ENCODE measurements at places on chromosomes 3 and 15. TPM values are rescaled to one million over a fixed set of nuclear protein-coding genes. Genes with fewer than 3 reads are reported as not detected.

DNA sequence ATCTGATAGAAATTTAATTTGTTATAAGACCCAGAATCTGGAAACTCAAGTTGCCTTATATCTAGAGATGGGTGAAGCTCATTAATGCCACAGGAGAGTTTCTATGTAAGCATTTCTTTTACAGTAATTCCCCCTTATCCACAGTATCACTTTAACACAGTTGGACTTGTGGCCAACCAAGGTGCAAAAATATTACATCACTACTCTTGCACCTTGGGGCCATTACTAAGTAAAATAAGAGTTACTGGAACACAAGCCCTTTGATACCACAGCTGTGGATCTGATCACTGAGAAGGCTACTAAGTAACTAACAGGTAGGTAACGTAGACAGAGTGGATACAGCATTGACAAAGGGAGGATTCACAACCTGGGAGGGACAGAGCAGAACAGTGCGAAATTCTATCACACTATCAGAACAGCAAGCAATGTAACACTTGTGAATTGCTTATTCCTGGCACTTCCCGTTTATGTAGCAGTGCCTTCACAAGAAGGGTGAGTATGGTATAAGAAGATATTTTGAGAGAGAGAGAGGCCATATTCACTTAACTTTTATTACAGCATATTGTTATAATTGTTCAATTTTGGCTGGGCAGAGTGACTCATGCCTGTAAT lies 33.9 kb upstream of the TOPBP1 start:
- H3K27me3 ChIP-seq: no peaks in the 10 kb centered on the region
- H3K36me3 ChIP-seq: no peaks in the 10 kb centered on the region
- no peak for DNase-seq
- no peaks in the 10 kb centered on the region for H3K4me1 ChIP-seq

DNA sequence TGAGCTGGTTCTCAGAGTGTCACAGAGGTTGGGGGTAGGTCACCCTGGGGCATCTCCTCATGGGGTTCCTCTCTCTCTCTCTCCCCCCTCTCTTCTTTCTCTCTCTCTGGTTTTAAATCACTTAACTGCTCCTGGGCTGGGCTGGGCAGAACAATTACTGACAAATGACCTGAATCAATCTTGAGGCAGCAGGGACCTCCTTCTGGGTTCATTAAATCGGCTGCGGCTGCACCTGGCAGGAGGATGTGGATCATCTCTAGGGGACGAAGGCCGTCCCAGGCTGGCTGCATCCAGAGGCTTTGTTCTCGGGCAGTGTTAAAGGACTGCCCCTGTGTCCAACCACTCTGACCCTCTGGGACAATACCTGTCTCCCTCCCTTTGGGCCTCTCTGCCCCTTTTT lies 143.1 kb downstream of the TLE3 start:
- no peak overlapping the region for H3K4me3 ChIP-seq
- no peaks in the 10 kb centered on the region for H3K4me1 ChIP-seq
- DNase-seq: no peak
- H3K36me3 ChIP-seq: no peaks in the 10 kb centered on the region

DNA sequence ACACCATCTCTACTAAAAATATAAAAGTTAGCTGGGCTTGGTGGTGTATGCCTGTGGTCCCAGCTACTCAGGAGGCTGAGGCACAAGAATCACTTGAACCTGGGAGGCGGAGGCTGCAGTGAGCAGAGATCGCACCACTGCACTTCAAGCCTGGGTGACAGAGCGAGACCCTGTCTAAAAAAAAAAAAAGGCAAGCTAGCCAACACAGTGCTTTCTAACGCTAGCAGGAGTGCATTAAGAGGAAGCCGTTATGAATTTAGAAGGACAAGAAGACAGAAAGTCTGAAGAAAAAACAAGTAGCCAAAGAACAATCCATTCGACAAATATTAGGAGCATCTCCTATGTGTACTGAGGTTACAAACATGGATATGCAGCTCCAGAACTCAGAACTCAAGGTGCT lies 28.6 kb downstream of the BHLHE40 start:
- no peaks in the 10 kb centered on the region for H3K36me3 ChIP-seq
- H3K4me1 ChIP-seq: no peaks in the 10 kb centered on the region
- no peak overlapping the region for H3K27ac ChIP-seq
- H3K4me3 ChIP-seq: no peak overlapping the region
- no peak for DNase-seq
- H3K27me3 ChIP-seq: peaks cover 42% of the 10 kb centered on the region

CCK gene
- not detected for polyA plus RNA-seq

HESX1 gene
- 12.2 TPM for polyA plus RNA-seq

DNA sequence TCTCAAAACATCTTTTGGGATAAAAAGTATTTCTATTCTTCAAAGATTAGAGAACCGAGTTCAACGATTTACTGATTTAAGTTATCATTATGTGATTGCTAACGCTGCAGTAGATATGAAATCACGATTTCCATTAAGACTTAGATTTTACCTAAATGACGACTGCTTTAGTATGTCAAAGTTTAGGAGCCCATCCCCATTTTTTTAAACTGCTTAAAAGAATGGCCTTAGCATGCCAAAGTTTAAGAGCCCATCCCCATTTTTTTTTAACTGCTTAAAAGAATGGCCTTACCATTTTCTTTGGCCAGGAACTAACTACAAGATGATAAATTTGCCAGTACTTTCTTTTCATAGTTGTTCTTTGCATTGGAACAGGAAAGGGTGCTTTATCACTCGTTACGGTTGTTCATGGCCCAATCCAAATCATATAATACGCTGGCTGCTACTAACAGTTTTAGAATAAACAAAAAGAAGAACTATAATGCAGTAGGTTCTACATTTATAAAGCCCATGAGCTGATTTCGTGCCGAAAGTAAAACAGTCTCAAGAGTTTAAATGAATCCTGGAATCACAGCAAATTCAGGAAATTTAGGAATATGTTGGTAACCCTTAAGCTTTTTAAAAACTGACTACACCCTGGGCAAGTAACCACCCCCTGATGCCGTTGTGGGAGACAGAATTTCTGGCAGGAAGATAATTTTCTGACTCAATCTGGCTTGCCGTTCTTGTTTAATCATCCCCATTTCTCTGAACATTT lies 869 bp upstream of the TSC22D2 start:
- H3K4me3 ChIP-seq: peak overlapping the region; percentile 62
- no peaks in the 10 kb centered on the region for H3K27me3 ChIP-seq
- H3K4me1 ChIP-seq: peaks cover 8% of the 10 kb centered on the region
- peak overlapping the region; percentile 96 for H3K27ac ChIP-seq

DNA sequence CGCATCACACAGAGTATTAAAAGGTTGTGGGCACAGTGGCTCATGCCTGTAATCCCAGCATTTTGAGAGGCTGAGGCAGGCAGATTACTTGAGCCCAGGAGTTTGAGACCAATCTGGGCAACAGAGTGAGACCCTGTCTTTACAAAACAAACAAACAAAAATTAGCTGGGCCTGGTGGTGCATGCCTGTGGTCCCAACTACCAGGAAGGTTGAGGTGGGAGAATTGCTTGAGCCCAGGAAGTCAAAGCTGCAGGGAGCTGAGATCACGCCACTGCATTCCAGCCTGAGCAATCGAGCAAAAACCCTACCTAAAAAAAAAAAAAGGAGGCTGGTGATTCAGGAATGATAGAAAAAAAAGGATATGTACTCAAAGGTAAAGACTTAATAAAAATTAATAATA lies 28.2 kb upstream of the ST6GAL1 start:
- H3K4me3 ChIP-seq: no peak overlapping the region
- no peaks in the 10 kb centered on the region for H3K27me3 ChIP-seq
- H3K27ac ChIP-seq: no peak overlapping the region
- H3K36me3 ChIP-seq: no peaks in the 10 kb centered on the region
- no peaks in the 10 kb centered on the region for H3K4me1 ChIP-seq

DNA sequence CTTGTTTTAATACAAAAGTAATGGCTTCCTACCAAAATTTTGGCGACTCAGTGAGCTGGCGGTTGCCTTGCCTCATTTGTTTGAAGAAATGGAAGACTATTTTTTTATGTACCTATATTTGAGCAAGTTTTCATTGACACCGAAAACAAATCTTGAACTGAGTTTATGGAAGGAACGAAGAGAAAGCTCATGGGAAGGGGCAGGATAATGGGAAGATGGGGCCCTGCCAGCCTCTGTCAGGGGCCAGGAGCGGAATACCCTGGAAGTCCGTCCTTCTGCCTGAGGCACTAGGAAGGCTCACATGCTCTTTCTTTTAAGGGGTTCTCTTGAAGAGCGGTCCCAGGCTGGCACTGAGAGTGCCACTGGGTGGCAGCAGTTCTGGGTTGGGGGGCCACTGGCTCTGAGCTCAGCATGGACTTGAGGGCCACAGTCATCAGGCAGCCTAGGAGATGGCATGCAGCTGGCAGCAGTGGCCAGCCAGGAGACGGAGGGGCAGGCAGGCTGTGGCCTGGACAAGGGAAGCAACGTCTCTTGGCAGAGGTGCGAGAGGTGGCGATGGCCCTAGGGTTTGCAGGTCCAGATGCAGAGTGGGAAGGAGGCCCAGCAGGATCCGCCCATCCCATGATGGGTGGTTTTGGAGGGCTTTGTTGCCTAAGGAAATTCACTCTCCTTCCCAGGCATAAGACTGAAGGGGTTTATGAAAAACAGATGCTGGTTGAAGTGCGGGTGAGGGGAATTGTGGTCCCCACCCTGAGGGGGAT lies 41.6 kb downstream of the ISG20 start:
- no peak for DNase-seq
- H3K4me1 ChIP-seq: no peaks in the 10 kb centered on the region
- peaks cover 7% of the 10 kb centered on the region for H3K27me3 ChIP-seq
- H3K27ac ChIP-seq: no peak overlapping the region

TGM5 gene
- polyA plus RNA-seq: not detected

FAM174B gene
- polyA plus RNA-seq: 30.2 TPM

- no peaks in the 10 kb centered on the region for H3K27me3 ChIP-seq
- no peaks in the 10 kb centered on the region for H3K36me3 ChIP-seq
- peaks cover 11% of the 10 kb centered on the region for H3K4me1 ChIP-seq
Measured at GRCh38 chr15:44092221-44092620, 102.8 kb downstream of the FRMD5 start.

- no peaks in the 10 kb centered on the region for H3K4me1 ChIP-seq
- H3K27ac ChIP-seq: no peak overlapping the region
- no peaks in the 10 kb centered on the region for H3K36me3 ChIP-seq
- H3K27me3 ChIP-seq: no peaks in the 10 kb centered on the region
Measured at GRCh38 chr3:27076815-27077630, 292.2 kb downstream of the NEK10 start.

GRCh38 chr3:183807209-183807728 lies 18.1 kb downstream of the MAP6D1 start:
- no peaks in the 10 kb centered on the region for H3K27me3 ChIP-seq
- H3K27ac ChIP-seq: no peak overlapping the region
- H3K4me3 ChIP-seq: no peak overlapping the region

ABTB1 gene
- 30.4 TPM for polyA plus RNA-seq

- peaks cover 5% of the 10 kb centered on the region for H3K4me1 ChIP-seq
- H3K36me3 ChIP-seq: no peaks in the 10 kb centered on the region
- H3K27ac ChIP-seq: no peak overlapping the region
- H3K27me3 ChIP-seq: no peaks in the 10 kb centered on the region
Measured at GRCh38 chr3:73143821-73144237, 82.4 kb downstream of the EBLN2 start.

- peaks cover 18% of the 10 kb centered on the region for H3K4me1 ChIP-seq
- H3K4me3 ChIP-seq: no peak overlapping the region
- no peaks in the 10 kb centered on the region for H3K36me3 ChIP-seq
- no peaks in the 10 kb centered on the region for H3K27me3 ChIP-seq
Measured at GRCh38 chr15:35431281-35431680, 114.7 kb downstream of the DPH6 start.

DNA sequence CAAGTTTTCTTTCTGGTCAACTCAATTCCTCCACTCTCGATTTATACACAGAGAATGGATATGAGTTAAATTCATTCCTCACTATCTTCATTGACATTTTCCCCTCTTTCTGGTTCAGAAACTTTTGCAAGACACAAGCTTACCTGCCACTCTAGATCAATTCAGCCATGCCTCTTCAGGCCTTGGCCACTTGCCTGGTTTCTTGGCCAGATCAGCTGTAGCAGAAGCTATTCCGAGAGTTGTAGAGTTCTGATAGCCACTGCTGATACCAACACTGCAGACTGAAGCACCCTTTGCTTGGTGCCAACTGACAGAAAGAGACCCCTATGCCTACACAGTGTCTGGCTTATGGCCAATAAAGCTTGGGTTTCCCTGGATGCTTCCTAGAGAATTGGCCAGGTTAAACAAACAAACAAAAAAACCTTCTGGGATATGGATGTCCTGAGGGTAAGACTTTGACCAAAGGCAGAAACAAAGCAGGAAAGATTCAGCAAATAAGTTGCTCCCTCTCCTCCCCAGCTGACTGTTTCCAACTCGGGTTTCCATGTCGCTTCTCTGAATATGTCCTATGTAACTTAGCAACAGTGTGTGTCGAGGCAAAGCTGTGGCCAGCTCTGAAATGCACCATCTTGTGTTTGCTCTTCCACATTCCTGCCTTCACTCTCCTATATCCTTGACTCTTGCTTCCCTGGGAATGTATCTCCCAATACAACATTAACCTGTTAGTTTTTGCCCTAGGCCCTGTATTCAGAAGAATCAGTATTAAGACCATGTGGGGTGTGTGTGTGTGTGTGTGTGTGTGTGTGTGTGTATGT lies 521.6 kb downstream of the EPHA3 start:
- no peaks in the 10 kb centered on the region for H3K36me3 ChIP-seq
- DNase-seq: no peak
- no peaks in the 10 kb centered on the region for H3K27me3 ChIP-seq
- H3K4me1 ChIP-seq: no peaks in the 10 kb centered on the region

LARP6 gene
- polyA plus RNA-seq: 54.2 TPM

- DNase-seq: no peak
- no peak overlapping the region for H3K27ac ChIP-seq
- no peaks in the 10 kb centered on the region for H3K27me3 ChIP-seq
- H3K36me3 ChIP-seq: no peaks in the 10 kb centered on the region
Measured at GRCh38 chr3:143507735-143508580, 340.3 kb downstream of the SLC9A9 start.

GRCh38 chr15:101207867-101208288 lies 44.0 kb downstream of the CHSY1 start:
- H3K27ac ChIP-seq: no peak overlapping the region
- DNase-seq: peak; percentile 86
- H3K36me3 ChIP-seq: no peaks in the 10 kb centered on the region
- H3K4me1 ChIP-seq: peaks cover 67% of the 10 kb centered on the region
- H3K27me3 ChIP-seq: no peaks in the 10 kb centered on the region

Data from cardiac muscle cell (in vitro differentiated cells and primary cell).